ENCODE measurements at places on chromosomes 4 and X. TPM values are rescaled to one million over a fixed set of nuclear protein-coding genes. Genes with fewer than 3 reads are reported as not detected.

DNA sequence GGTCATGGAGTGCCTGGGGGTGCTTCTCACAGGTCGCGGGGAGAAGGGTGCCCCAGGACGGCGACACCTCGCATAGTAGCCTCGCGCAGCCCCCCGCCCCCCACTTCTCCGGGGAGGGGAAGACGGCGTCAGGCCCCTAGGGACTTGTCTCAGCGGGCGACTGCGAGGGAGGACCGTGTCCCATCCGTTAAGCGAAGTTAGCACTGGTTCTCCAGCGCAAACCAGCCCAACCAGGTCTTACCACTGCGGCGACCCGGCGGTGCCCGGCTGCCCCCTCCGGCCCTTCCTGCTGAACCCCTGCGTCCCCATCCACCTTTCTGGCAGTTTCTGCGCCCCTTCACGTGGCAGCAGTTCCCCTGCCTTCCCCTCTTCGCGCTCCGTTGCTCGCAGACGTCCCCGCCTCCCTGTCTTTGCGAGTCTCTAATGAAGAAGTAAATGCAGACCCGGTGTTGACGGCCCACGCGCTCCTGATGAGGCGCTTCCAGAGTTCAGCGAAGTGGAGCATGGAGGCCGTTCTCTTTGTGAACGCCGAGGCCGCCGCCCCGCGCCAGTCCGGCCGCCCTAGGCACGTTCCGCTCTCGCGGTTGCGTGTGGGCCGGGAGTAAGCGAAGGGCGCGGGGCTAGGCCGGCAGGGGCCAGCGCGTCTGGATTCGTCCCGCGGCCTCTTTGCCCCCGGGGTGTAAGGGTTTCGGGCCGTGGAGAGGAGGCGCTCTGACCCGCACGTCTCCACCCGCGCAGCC is 3.0 kb downstream of the SLIT2 start:
- DNase-seq: no peak

DNA sequence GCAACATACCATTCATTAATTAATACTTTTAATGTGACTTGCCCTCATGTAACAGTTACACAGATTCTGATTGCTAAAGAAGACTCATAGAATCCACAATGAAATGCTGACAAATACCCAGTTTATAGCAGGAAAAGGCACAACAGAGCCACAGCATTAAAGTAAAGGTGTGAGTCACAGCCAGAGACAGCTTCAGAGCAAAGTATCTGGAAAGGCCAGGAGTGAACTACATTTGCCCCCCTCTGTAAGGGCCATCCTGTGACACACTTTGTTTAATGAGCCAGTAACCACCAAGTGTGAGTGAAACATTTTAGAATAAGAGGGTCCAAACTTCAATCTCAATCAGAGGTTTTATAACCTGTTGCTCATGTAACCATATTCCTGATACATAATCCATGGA is 133.8 kb upstream of the TACR3 start:
- no peak for DNase-seq

GRCh38 chr4:112214390-112215264 is 17.0 kb upstream of the AP1AR start:
- DNase-seq: no peak

GRCh38 chr4:53706422-53707032 is 115.2 kb upstream of the LNX1 start:
- DNase-seq: no peak

- DNase-seq: no peak
Observed at GRCh38 chr4:68359508-68359907, 9.6 kb upstream of the YTHDC1 start.

DNA sequence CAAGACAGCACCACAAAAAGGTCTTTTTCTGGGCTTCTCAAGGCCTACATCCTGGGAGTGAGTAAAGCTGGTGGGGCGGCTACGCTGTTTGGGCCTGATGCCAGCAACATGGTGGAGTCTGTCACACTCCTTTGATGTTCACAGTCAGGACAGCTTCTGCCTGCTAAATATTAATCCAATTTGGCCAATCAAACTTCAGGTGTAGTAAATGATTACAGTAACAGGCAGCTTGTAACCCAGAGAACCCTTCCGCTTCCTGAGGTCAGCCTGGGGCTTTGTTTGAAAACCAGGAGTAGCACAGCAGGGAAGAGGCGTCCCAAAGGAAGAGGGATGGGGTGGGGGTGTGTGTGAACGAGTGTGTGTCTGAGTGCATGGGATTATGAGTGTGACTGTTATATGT is 220.4 kb downstream of the MAML3 start:
- DNase-seq: peak; percentile 61

- DNase-seq: no peak
Observed at GRCh38 chr4:174435974-174436373, 86.3 kb downstream of the HPGD start.

- no peak for DNase-seq
Observed at GRCh38 chr4:8304827-8305695, 35.5 kb downstream of the HTRA3 start.

GRCh38 chrX:66050140-66050569 is 10.3 kb upstream of the VSIG4 start:
- no peak for DNase-seq

GRCh38 chr4:165656829-165657490 is 216.1 kb upstream of the TLL1 start:
- no peak for DNase-seq

DNA sequence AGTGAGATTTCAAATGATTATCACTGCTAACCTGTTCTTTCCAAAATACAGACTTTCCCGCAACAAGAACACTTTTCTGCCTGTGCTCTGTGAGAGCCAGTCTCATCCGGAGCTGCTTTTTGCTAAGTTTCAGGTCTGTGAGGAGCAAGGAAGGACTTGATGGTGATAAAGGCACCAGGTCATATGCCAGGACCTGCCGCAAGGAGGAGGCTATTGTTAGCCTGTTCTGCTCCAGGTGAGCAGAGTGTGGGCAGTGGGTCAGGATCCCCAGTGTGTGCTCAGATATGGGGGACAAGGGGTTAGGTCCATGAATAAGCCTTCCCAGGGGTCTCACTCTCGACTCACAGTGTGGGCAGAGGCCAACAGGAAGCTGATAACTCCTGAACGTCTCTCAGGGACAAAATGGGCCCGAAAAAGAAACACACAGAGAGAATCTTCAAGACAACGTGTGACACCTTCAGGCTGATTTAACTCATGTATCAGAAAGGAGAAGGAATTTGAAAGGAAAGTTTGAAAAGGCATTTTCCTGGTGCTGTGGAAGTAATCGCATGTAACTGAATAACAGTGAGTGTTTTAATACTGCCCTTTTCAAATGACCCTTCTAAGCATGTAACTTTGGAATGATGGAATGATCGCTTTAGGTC is 57.7 kb upstream of the PDLIM3 start:
- no peak for DNase-seq

The PPARGC1A gene
- total RNA-seq: 3.3 TPM
